T-helper 1 cell (primary cell): ENCODE measurements at places on chromosomes 7 and 10.

DNA sequence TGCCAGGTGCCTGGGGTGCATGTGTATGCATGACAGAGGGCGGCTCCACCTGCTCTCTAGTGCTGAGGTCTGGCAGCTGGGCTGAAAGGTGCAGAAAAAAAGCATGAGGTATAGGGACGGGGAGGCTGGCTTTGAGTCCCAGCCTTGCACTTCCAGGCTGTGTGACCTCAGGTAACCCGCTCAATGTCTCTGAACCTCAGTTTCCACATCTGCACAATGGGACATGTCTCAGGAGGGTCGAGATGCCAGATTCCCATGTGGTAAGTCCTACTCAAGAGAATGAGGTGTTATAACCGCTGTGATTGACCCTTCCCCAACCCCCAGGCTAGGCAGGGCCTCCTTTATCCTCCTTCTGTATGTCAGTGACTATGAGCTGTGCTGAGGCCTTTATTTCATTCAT, 48.8 kb downstream of the ARHGAP22 start:
- no peak for DNase-seq

- no peak for DNase-seq
Measured at GRCh38 chr10:127392351-127393235, 156.5 kb upstream of the NPS start.

GRCh38 chr10:14293526-14293925, 37.2 kb downstream of the FRMD4A start:
- DNase-seq, result no peak

DNA sequence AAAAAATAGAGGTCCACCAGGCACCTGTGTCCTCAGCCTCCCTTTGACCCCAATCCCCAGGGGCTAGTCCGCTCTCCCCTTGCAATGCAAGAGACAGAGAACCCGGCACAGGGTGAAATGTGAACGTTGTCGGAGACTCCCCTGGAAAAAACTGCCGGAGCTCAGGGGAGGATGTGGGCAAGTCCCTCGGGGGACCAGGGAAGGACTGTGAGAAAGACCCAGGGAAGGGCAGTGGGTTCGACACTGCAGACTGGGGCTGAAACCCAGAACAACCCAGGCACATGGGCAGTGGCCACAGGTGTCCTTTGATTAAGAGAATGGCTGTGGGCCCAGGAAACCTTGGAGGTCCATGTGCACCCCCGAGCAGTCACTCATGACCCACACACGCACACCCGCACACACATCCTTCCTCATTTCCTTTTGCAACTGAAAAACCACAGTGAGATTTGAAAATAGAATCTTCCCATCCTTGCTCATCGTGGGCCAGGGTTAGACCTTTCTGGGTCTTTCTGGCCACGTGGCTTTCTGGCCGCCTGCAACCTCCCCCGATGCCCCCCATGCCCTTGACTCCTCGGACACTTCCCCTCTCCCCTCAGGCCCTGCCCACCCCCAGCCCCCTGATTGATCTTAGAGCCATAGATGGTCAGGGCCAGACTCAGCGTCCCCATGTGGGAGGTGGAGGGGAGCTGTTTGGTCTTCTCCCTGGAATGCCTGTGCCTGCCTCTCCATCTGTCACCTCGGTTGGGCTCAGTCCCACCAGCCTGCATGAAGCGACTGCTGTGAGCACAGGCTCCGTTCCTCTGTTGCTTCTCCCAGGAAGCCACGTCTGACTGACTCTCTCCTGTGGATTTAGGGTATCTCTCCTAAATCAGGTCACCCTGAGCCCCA, 7.9 kb downstream of the LAT2 start:
- DNase-seq, result no peak

DNA sequence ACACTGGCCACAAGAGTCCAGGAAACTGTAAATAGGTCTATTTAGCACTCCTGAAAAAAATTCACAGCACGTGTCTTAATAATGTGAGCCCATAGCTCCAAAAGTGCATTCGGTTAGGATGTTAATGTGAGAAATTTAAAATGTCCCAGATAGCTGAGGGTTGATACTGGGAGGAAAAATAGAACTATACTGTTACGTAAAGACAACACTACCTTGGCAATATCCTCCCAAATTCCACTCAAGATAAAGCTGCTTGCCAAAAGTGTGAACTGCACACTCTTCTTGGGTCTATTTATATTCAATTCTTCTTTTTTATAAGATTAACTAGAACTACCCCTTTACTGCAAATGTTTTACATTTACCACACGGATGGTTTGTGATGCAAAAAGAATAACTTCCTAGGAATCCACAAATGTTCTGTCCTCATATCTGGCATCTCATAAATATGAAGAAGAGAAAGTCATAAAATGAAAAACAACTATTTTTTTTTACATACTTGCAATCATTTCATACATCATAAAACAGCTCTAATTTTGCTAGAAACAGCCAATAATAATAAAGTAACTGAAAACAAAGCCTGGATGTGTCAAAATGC, 10.4 kb downstream of the RAB11FIP2 start:
- DNase-seq, result no peak

GRCh38 chr10:78781251-78781913, 287.4 kb upstream of the ZMIZ1 start:
- no peak for DNase-seq

GRCh38 chr7:123183431-123183830, 16.3 kb downstream of the SLC13A1 start:
- no peak for DNase-seq

GRCh38 chr7:78516450-78516849, 717.9 kb downstream of the PHTF2 start:
- no peak for DNase-seq

GRCh38 chr7:101995121-101995520, 177.7 kb downstream of the CUX1 start:
- DNase-seq, result no peak

DNA sequence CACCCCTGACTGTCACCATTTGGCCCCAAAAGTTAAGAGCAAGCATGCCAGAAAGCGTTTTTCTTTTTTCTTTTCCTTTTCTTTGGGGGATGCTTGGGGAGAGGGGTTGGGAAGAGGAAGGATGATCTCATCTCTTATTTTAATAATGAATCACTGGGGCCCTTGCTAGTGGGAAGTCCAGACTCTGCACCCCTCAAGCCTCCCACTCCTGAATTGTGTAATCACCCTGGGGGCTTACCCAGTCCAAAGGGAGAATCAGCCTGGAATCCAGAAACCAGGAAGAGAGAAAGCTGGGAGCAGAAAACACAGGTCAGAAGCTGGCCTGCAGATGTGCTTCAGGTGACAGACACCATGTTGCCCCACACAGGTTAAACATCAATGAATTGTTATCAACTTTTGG, 14.7 kb upstream of the HABP2 start:
- no peak for DNase-seq

- DNase-seq, result no peak
Measured at GRCh38 chr7:91434836-91435235, 170.6 kb downstream of the FZD1 start.

DNA sequence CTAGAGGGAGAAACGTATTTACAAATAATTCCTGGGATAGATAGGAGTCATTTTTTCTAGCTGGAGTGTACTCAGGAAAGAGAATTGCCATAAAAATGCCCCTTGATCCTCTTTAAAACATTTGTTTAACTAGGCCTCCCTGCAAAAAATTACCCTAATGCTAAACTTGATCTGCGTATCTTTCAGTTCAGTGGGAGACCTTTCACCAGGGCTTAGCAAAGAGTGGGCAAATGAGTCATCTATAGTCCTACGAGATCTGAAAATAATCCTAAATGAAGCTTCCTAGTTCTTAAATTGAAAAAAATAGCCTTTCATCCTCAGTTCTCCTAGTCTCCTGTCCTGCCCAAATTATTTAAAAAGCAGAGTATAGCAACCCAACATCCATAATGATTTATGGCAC, 198.6 kb upstream of the FRMD4A start:
- no peak for DNase-seq

DNA sequence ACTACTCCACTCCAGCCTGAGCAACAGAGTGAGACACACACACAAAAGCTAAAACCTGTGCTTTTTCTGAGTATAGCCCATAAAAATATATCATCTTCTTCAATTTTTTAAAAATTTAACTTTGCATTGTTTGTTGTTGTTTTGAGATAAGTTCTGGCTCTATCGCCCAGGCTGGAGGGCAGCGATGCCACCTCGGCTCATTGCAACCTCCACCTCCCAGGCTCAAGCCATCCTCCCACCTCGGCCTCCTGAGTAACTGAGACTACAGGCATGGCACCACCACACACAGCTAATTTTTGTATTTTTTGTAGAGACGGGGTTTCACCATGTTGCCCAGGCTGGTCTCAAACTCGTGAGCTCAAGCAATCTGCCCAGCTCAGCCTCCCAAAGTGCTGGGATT, 14.3 kb upstream of the TLX1 start:
- no peak for DNase-seq

DNA sequence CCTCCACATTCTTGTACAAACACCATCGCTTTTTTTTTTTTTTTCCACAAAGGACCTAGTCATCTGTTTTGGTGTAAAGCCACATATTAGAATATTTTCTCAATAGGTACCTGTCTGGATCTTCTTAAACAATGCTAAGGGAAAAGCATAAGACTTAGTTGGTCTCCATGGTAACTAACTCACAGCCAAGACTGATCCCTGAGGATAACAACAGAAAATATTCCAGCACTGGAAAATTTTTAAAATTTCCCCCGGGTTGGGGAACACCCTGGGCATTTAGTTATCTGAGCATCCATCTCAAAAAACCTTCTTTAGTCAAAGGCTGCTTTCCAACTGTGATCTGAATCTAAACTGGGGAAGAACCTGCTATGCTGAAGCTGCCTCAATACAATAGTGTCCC, 43.7 kb upstream of the CCDC6 start:
- DNase-seq, result no peak

GRCh38 chr10:85448716-85449115, 917.9 kb downstream of the GRID1 start:
- DNase-seq, result no peak

GRCh38 chr10:47381103-47381395, 3.0 kb downstream of the ZNF488 start:
- DNase-seq, result no peak

DNA sequence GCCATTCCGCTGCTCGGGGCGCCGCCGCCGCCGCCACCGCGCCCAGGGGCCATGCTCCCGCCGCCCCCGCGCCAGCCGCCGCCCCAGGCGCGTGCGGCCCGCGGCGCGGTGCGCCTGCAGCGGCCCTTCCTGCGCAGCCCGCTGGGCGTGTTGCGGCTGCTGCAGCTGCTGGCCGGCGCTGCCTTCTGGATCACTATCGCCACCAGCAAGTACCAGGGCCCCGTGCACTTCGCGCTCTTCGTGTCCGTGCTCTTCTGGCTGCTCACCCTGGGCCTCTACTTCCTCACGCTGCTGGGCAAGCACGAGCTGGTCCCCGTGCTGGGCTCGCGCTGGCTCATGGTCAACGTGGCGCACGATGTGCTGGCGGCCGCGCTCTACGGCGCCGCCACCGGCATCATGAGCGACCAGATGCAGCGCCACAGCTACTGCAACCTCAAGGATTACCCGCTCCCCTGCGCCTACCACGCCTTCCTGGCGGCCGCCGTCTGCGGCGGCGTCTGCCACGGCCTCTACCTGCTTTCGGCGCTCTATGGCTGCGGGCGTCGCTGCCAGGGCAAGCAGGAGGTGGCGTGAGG, 383 bp downstream of the MARVELD1 start:
- DNase-seq, result peak; percentile 45

DNA sequence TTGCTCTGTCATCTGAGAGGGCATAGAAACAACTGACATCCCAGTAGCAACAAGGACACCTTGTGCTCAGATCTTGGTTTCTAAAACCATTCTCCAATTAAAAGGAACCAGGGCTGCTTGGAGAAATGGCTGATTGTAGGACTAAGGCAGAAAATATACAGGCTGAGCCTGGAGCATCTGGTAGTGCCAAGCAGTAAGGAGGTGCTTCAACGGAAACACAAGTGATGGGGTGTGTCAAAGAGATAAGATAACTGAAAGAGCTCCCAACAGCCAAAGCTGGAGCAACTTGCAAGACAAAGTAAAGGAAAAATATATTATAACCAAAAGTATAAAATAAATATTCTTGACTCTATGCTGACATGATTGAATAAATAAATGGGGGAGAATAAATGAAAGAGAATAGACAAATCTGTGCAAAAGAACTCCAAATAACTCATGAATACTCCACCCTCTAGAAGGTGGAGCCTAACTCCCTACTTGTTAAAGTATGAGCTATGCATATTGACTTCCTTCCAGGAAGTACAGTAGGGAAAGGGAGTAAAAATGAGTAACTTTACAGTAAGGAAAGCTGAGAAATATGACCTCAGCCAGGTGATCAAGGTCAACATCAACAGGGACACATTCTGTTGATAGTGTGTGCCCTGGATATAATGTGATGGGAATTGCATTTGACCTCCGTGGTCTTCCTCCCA, 162.4 kb downstream of the NOC3L start:
- no peak for DNase-seq

- DNase-seq, result no peak
Measured at GRCh38 chr7:137146012-137146455, 197.5 kb downstream of the PTN start.

GRCh38 chr7:20700453-20701227, 85.2 kb downstream of the ABCB5 start:
- no peak for DNase-seq

- DNase-seq, result no peak
Measured at GRCh38 chr10:58173391-58173790, 94.3 kb downstream of the IPMK start.

DNA sequence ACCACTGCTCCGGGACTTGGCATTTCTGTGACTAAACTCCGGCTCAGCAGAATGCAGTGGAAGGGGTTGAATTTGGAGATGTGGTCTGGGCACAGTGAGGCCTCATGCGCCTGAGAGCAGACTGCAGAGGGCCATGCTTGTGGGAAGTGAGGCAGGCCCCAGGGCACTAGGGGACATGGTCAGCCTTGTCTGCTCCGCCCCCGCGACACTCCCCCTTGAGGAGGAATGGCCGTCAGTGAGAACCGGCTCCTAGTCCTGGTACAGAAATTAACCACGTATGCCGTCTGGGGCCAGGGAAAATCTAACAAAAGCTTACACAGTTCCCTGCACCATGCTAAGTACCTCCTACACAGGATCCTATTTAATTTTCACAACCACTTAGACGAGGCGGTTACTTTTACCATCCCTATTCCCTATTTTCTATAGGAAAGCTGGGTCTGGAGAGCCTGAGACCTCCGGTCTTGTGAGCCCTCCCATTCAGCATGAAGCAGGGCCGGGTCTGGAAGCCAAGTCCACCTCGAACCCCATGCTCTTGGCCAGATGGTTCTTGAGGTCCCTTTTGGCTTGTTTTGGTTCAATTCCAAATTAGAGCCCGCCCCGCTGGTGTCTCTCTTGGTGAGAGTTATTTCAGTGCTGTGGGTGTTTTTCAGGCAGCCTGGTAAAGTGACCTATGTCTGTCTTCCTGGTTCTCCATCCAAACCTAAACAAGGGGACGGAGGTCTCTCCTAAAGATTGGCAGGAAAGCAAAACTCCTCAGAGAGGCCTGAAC, 87.7 kb upstream of the PITRM1 start:
- no peak for DNase-seq

GRCh38 chr7:27901028-27901760, 161.2 kb downstream of the TAX1BP1 start:
- no peak for DNase-seq
